ENCODE measurements at places on chromosomes 1 and 21.
A peak's percentile ranks its signal among the peaks of the same experiment; 100 is the strongest.

- DNase-seq: no peak
Observed at GRCh38 chr1:204630132-204630905, 55.2 kb downstream of the LRRN2 start.

DNA sequence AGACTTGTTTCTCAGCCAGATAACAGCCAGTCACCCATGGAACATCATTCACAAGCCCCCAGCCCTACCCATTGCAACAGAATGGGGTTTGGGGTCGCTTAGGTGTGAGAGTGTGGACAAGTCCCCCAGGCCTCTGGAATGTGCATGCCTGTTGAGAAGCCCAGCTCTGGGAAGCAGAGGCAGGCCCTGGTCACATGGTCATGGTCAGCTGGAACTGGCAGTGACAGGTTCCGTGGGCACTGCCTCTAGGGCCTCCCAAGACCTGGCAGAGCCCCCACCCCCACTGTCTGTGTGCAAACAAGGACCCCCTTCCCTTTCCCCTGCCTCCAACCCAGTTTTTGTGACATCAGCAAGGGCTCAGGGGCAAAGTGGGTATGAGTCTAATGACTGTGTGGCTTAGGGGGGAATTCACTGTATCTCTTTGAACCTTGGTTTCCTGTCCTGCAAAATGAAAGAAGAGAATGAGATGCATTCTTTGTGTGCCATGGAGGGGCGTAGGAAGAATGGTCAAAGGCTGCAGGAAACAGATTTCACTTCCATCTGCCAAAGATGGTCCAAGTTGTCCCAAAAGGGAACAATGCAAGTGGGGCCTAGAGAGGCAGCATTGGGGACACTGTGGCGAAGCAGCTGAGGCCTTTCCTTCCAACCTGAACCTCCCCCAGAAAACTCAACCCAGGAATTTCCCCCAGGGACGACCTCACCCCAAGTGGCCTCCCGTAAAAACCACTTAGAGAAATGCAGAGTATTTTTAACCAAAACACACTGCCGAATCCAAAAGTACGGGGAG, 34.7 kb upstream of the SELENON start:
- no peak for DNase-seq

DNA sequence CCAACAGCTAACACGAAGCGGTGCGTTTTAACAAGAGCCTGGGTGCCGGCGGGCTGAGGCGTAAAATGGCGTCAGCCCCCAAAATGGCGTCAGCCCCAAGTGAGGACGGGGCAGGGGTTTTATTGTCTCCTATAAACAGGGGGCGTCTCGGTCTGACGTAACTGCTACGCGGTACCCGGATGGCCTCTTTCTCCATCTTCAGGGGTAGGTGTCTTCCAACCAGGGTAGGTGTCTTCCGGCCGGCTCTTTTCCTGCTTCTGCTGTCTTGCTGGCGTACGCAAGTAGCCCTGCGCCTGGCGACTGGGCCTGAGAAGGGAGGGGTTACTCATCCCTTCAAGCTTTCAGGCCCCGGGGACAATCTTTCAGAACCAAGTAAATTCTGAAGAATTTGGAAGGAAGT, 45.3 kb downstream of the LGR6 start:
- DNase-seq: no peak

DNA sequence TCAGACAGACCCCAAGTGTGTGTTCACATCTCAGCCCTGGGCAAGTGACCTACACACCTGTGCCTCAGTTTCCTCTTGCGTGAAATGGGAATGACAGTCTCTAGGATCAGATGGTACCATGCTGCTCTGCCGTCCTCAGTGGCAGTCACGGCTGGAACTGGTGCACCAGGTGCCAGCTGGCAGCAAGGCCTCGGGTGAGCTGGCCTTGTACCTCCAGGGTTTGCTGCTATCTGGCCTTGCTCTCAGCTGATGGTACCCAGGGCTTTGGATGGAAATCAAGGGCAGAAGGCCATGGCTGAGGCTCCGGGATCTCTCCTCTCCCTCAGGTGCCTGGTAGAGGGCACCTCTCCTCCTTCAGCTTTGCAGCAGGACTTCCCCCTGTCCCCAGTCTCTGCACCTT, 21.3 kb downstream of the TMEM201 start:
- no peak for DNase-seq

- DNase-seq: no peak
Observed at GRCh38 chr1:3685222-3685621, 32.9 kb downstream of the TP73 start.

GRCh38 chr1:45394342-45394741, 54.1 kb upstream of the MUTYH start:
- DNase-seq: no peak

DNA sequence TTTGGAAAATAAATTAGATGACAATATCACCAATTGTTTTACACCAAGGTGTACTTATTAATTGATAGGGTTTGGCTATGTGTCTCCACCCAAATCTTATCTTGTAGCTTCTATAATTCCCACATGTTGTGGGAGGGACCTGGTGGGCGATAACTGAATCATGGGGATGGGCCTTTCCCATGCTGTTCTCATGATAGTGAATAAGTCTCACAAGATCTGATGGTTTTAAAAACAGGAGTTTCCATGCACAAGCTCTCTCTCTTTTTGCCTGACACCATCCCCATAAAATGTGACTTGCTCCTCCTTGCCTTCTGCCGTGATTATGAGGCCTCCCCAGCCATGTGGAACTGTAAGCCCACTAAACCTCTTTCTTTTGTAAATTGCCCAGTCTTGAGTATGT, 131.0 kb upstream of the LMO4 start:
- DNase-seq: no peak

GRCh38 chr1:102687383-102687782, 420.9 kb downstream of the COL11A1 start:
- DNase-seq: no peak

DNA sequence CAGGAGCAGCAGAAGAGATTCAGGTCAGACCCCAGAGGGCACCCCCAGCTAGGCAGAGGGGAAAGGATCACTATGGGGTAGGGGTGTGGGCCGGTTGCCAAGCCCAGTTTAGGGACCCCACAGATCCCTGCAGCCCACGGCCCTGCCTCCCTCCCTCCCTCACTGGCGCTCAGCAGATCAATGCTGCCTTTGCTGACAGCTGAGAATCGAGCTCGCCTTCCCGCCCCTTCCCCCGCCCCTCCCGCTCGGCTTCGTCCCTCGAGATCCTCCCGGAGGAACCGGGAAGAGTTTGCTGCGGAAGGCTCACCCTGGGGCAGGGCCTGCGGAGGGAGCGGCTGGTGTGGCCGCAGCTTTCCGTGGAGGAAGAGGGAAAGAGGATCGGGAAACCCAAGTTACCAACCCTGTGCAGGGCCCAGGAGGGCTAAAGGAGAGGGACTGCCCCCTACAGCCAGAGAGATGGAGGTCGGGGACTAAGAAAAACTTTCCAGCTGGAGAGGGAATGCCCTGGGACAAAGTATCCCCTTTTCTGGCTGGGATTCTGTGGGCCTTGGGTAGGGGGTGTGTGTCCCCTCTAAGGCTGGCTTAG, 1.1 kb upstream of the KCNQ4 start:
- peak; percentile 28 for DNase-seq

- DNase-seq: no peak
Observed at GRCh38 chr1:18631496-18632217, 1.0 kb downstream of the PAX7 start.

- DNase-seq: peak; percentile 47
Observed at GRCh38 chr1:24235921-24236788, 49.1 kb upstream of the IFNLR1 start.

DNA sequence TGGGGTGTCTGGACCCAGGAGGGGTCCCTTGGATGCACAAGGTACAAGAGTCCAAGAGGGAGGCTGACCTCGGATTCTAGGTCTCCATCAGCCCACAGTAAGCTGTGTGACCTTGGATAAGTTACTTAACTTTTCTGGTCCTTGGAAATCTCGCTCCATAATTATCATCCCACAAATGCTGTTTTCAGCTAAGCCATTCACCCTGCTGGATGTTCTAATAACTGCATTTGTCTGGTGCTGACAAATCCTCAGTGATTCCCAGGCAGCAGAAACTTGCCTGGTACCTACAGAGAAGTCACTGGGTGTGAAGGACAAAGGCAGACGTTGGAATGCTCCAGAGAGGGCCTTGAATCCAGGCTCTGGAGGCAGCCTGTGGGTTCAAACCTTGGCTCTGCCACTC, 89.7 kb downstream of the IGSF21 start:
- DNase-seq: no peak

DNA sequence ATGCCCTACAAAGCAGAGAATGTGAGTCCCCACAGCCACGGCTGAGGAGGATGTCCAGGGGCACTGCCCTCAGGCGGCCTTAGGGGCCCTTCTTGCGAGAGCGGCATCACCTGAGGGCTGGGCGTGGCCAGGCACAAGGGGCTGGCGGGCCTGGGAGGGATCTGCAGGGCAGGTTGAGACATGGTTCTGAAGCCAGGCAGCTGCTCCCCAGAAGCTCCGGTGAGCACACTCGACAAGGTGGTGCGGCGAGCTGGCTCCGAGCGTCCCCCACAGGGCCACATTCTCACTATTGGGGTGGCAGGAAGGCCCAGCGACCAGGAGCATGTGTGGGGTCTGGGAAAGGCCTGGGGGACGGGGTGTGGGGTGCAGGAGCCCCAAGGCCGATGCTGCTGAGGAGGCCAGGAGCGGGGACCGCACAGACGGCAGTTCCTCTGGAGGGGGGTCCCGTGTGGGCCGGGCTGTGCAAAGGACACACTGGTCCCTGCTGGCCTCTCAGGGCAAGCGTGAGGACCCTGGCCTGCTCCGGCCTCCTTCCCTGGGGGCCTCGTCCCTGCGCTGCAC, 47.2 kb downstream of the MORN1 start:
- no peak for DNase-seq

DNA sequence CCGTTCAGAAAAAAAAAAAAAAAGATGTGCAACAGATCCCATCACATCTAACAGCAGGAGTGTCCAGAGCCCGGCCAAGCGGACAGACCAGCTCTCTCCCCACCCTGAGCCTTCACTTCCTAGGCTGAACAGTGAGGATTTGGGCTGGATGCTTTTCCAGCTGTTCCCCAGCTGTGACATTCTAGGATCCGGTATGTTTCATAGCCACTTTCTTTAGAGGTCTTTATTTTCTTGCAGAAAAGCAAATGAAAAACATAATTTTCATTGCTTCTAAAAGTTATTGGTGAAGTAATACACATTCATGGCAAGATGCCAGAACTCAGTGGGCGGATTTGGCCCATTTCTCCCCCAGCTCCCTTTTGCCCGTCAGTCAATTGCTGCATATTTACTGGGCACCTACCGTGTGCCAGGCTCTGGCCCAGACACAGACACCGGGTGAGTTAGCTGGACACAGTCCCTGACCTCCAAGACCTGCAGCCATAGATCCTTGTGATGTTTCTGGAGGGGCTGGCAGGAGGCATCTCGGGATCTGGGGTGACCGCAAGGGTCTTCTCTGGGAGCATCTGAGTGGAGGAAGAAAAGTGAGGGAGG, 213.7 kb upstream of the VAMP3 start:
- no peak for DNase-seq

GRCh38 chr1:11806307-11806936, 431 bp downstream of the CLCN6 start:
- DNase-seq: no peak

DNA sequence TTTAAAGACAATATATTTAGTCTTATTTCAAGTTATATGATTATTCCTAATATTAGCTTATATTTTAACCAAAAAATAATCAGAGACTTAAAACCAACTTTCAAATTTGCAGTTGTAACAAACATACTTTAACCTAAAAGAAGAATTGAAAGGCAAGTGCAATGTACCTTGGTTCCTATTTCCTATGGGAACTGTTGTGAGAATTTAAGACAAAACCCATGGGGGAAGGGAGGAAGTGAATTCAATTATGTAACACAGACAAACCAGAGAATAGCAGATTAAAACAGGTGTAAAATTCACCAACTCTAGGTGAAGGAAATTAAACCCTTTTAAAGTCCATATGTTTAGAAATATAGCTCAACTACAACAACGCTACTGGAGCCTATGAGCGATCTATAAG, 22.6 kb upstream of the CR2 start:
- no peak for DNase-seq

- DNase-seq: no peak
Observed at GRCh38 chr1:226741009-226741408, 1.9 kb upstream of the ITPKB start.

DNA sequence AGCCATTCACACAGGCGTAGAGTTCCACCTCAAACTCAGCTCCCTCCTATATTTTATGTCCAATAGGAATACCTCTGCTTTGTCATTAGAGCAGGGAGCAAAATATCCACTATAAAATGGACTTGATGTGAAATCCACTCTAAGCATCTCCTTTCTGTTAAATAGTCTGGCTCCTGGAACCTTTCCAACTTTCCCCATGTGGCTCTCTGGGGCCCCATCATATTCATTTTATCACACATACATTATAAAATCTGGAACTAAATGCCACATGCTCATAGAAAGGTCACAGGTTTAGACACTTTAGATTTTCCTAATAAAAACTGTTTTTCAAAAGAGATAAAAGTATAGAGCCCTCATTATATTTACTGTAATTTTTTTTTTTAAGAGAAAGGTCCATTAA, 82.1 kb downstream of the PTPN14 start:
- DNase-seq: no peak

DNA sequence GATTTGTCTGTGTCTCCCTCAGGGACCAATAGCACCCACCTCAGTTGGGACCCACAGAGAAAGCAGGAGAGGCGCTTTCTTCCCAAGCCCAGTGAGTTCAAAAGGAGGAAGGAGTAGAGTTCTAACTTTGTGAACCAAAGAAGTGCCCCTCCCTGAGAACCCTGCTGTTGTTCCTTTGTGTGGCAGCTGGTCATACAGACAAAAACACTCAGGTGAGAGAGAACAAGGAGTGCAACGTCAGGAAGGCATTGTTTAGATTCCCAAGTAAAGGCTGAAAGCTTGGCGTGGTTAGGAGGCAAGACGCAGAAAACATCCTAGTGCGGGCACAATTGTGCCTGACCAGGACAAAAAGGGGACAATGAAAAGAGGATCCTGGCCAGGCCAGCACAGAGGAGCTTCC, 654.6 kb downstream of the KIF26B start:
- DNase-seq: no peak

GRCh38 chr1:230977761-230978490, 735 bp downstream of the TTC13 start:
- DNase-seq: peak; percentile 46

- no peak for DNase-seq
Observed at GRCh38 chr1:227353186-227353585, 34.9 kb upstream of the CDC42BPA start.

GRCh38 chr1:37825506-37825905, 17.5 kb upstream of the YRDC start:
- no peak for DNase-seq

DNA sequence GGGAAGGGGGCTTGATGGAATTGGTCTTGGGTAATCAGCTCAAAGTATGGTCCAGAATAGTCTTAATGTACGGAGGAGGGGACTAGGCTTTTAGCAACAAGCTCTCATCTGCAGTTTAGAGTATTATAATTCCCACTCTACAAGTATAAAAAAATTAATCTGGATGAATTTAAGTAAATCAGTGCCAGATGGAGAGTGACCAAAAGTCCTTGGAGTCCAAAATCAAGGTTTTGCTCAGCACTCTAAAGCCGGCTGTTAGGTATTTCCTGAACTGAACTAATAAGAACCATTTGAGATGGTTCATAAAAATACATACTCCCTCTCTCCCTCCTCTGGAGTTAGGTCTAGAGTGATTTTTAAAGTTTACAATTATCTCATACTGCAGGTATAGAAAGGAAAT, 23.7 kb downstream of the GLUL start:
- DNase-seq: no peak

- DNase-seq: no peak
Observed at GRCh38 chr1:236193184-236193583, 50.8 kb downstream of the GPR137B start.

GRCh38 chr21:41168391-41169257, 664 bp downstream of the BACE2 start:
- DNase-seq: peak; percentile 26

GRCh38 chr21:40671716-40672115, 175.2 kb downstream of the DSCAM start:
- DNase-seq: no peak

GRCh38 chr1:192584866-192585265, 9.3 kb downstream of the RGS1 start:
- no peak for DNase-seq

Measured in Calu3 (cell line).